ENCODE measurements at places on chromosomes 1 and 21. TPM values are rescaled to one million over a fixed set of nuclear protein-coding genes. Genes with fewer than 3 reads are reported as not detected.

- no peak for DNase-seq
These were observed 27.3 kb downstream of the F11R start for GRCh38 chr1:160993544-160994193.

- DNase-seq: no peak
These were observed 109.3 kb downstream of the DMRTB1 start for GRCh38 chr1:53568540-53568939.

The TNFRSF18 gene
- not detected for total RNA-seq

The HES3 gene
- not detected for total RNA-seq

The LRRC8B gene
- 10.4 TPM for total RNA-seq
